ENCODE measurements at places on chromosomes 1 and 21.

GRCh38 chr1:7608628-7609305 lies 162.3 kb upstream of the VAMP3 start:
- DNase-seq, result no peak

GRCh38 chr1:34864759-34865158 lies 5.2 kb upstream of the SMIM12 start:
- DNase-seq, result no peak

- no peak for DNase-seq
These were observed 39.1 kb downstream of the GPR3 start for GRCh38 chr1:27431601-27431940.

GRCh38 chr1:238401144-238401543 lies 510.4 kb upstream of the ZP4 start:
- peak; percentile 18 for DNase-seq

- DNase-seq, result no peak
These were observed 490.5 kb upstream of the CHRM3 start for GRCh38 chr1:238895911-238896310.
